ENCODE measurements at places on chromosomes 3 and 15.

GRCh38 chr3:186172353-186172752 lies 63.5 kb upstream of the ETV5 start:
- no peaks in the 10 kb centered on the region for H3K27me3 ChIP-seq
- DNase-seq = no peak
- no peak overlapping the region for H3K4me3 ChIP-seq

DNA sequence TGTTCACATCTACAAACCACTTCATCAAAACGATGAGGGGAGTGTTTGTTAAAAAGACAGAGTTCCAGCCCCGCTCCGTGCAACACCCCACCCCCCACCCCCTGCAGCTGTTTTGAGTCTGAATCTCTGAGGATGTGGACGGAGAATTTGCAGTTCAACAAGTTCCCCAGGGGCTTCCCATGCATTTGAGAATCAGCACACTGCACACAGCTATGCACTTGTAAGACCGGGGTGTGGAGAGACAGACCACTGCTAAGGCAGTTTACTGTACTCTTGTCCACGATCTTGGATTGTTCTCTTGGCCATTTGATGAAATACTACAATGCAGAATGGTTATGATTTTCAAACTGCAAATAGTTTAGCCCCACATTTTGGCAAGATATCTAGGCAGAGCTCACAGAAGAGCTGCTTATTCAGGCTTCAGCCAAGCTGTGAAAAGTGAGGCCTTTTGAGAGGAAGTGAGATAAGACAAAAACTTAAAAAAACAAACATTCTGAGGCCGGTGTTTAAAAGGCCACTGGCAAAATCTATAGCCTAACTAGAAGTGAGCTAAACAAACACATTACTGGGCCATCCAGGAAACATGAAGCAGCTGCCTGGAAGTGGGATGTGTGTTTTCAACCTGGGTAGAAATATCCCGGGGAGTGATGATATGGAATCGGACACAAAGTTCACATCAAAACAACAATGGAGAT lies 308.2 kb upstream of the ADAMTS9 start:
- no peak overlapping the region for H3K4me3 ChIP-seq
- no peaks in the 10 kb centered on the region for H3K4me1 ChIP-seq
- no peak for DNase-seq
- H3K27ac ChIP-seq = no peak overlapping the region
- H3K36me3 ChIP-seq = no peaks in the 10 kb centered on the region

GRCh38 chr15:64029110-64029509 lies 17.2 kb downstream of the DAPK2 start:
- H3K4me1 ChIP-seq = no peaks in the 10 kb centered on the region
- H3K27me3 ChIP-seq = no peaks in the 10 kb centered on the region
- H3K36me3 ChIP-seq = no peaks in the 10 kb centered on the region
- no peak overlapping the region for H3K27ac ChIP-seq
- no peak for DNase-seq

- H3K36me3 ChIP-seq = no peaks in the 10 kb centered on the region
- no peak for DNase-seq
- H3K27me3 ChIP-seq = no peaks in the 10 kb centered on the region
- no peak overlapping the region for H3K27ac ChIP-seq
- H3K4me3 ChIP-seq = no peak overlapping the region
- no peaks in the 10 kb centered on the region for H3K4me1 ChIP-seq
Measured at GRCh38 chr3:143352850-143353550, 233.4 kb downstream of the CHST2 start.

DNA sequence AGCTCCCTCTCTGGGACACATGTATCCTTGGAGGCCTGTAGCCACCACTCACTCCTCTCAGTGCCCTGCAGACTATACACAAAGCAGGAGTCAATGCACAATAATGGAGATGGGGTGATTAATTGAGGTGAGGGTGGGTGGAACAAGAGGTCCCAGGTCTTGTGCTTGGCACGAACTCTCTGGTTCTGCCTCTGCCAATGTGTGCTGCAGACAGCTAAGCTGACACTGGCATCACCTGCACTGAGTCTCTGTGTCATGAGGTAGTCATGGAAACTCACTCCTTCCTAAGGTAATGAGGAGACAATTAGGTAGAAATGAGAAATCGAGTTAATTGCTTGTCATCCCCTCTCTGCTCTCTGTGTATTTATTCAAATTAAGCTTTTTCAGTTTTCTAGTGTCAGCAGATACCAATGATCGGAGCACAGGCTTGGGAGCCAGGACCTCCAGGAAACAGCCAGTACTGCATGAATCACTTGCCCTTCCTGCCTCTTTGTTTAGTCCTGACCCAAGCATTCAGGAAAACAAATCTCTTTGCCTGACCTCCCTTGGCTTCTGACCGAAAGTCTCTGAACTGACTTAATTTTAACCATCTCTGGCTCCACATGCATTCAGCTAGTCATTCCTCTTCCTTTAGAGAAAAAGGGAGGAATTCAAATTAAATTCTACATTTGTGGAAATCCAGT lies 56.7 kb downstream of the DRD3 start:
- no peak overlapping the region for H3K4me3 ChIP-seq
- no peaks in the 10 kb centered on the region for H3K27me3 ChIP-seq
- DNase-seq = no peak
- H3K4me1 ChIP-seq = no peaks in the 10 kb centered on the region

GRCh38 chr3:90015688-90016356 lies 908.4 kb downstream of the EPHA3 start:
- H3K4me1 ChIP-seq = peaks cover 11% of the 10 kb centered on the region
- H3K36me3 ChIP-seq = no peaks in the 10 kb centered on the region
- no peaks in the 10 kb centered on the region for H3K27me3 ChIP-seq
- DNase-seq = no peak

DNA sequence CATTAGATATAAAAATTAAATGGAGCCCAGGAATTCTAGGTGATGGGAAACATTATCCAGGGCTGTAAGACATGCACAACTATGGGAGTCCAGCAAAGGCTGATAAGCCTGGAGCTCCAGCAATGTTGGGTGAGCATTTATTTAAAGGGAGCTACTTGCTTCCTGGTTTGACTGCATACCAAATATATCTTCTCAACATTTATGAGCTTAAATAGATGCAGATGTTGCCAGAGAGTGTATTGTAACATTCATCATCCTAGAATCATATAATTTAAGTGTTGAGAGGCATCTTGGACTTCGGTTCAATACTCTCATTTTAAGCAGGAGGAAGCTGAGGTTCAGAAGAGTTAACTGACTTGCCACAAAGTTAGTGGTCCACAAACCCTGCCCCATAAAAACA lies 12.2 kb upstream of the POLR2M start:
- no peaks in the 10 kb centered on the region for H3K27me3 ChIP-seq
- no peaks in the 10 kb centered on the region for H3K36me3 ChIP-seq
- no peak overlapping the region for H3K4me3 ChIP-seq
- DNase-seq = no peak
- H3K27ac ChIP-seq = peak overlapping the region; percentile 57

DNA sequence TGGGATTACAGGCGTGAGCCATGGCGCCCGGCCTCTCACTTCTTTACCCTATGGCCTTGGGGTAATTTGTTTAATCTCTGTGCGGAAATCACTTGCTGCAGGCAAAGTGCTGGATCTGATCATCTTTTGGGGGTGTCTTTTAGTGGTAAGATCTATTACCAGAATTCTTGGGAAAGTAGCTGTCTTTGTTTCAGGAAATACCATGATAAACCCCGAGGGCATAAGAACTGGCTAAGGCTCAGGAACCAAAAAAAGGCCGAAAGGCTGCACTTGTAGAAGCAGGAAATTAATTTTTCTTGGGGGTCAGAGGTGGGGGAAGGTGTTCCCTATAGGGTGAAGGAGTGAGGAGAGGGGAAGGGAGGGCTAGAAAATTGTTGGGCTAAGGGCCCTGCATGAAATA lies 22.7 kb upstream of the IGF2BP2 start:
- H3K36me3 ChIP-seq = no peaks in the 10 kb centered on the region
- H3K4me1 ChIP-seq = no peaks in the 10 kb centered on the region
- H3K27me3 ChIP-seq = no peaks in the 10 kb centered on the region

- DNase-seq = no peak
- peaks cover under 1% of the 10 kb centered on the region for H3K36me3 ChIP-seq
- H3K27me3 ChIP-seq = no peaks in the 10 kb centered on the region
- no peak overlapping the region for H3K4me3 ChIP-seq
- peaks cover 18% of the 10 kb centered on the region for H3K4me1 ChIP-seq
Measured at GRCh38 chr3:129123314-129124060, 1.9 kb upstream of the RAB43 start.

- H3K27me3 ChIP-seq = no peaks in the 10 kb centered on the region
- no peak for DNase-seq
- no peaks in the 10 kb centered on the region for H3K36me3 ChIP-seq
- no peaks in the 10 kb centered on the region for H3K4me1 ChIP-seq
- no peak overlapping the region for H3K4me3 ChIP-seq
- H3K27ac ChIP-seq = no peak overlapping the region
Measured at GRCh38 chr3:13846238-13846637, 33.6 kb downstream of the WNT7A start.

- no peaks in the 10 kb centered on the region for H3K27me3 ChIP-seq
- no peak overlapping the region for H3K4me3 ChIP-seq
- peaks cover 74% of the 10 kb centered on the region for H3K36me3 ChIP-seq
- no peak for DNase-seq
- no peaks in the 10 kb centered on the region for H3K4me1 ChIP-seq
- no peak overlapping the region for H3K27ac ChIP-seq
Measured at GRCh38 chr3:81530180-81530939, 231.1 kb downstream of the GBE1 start.

- H3K36me3 ChIP-seq = peaks cover 98% of the 10 kb centered on the region
- H3K4me1 ChIP-seq = peaks cover 24% of the 10 kb centered on the region
- H3K27ac ChIP-seq = peak overlapping the region; percentile 18
- no peaks in the 10 kb centered on the region for H3K27me3 ChIP-seq
- H3K4me3 ChIP-seq = peak overlapping the region; percentile 7
Measured at GRCh38 chr3:101857301-101857741, 8.0 kb downstream of the NFKBIZ start.

DNA sequence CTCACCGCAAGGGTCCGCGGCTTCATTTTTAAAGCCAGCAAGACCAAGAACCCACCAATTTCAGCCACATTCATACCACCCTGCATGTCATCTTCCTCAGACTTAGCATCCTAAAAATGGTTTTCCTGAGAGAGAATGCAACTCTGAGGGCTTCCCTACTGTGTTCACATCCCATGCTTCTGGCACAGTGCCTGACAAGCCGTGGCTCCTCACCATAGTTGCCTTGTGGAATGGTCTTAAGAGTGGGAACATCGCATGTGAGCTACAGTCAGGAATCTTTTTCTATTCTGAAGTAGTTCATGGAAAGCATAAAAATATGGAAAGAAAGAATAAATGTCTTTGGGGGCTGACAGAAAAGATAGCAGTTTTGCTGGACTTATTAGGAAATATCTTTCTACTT lies 120.3 kb downstream of the RAP2B start:
- DNase-seq = no peak
- H3K4me3 ChIP-seq = no peak overlapping the region
- H3K27ac ChIP-seq = no peak overlapping the region
- H3K36me3 ChIP-seq = no peaks in the 10 kb centered on the region
- H3K27me3 ChIP-seq = no peaks in the 10 kb centered on the region
- peaks cover 14% of the 10 kb centered on the region for H3K4me1 ChIP-seq

DNA sequence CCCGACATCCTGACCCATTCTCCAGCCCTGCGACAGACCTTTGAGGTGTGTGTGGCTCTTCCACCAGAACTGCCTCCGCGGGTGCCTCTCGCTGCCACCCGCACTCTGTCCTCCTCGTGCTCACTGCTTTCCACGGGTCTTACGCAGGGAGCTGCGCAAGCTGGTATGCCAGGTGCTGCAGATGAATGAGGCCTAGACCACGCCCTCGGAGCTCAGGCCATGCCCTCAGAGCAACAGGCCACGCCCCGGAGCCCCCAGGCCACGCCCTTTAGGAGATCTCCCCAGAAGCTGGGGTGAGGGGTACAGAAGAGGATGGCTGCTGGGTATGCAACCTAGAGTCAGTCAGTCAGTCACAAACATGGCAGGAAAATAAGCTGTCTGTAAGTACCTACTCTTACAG lies 300.3 kb downstream of the GABRG3 start:
- no peaks in the 10 kb centered on the region for H3K4me1 ChIP-seq
- H3K27ac ChIP-seq = no peak overlapping the region
- no peak overlapping the region for H3K4me3 ChIP-seq
- no peaks in the 10 kb centered on the region for H3K27me3 ChIP-seq
